ENCODE measurements at places on chromosomes 7 and 10. TPM values are rescaled to one million over a fixed set of nuclear protein-coding genes. Genes with fewer than 3 reads are reported as not detected.

The GRID2IP gene
- total RNA-seq = 0.08 TPM

The IGF2BP3 gene
- total RNA-seq = 28.4 TPM

The CRTAC1 gene
- 0.25 TPM for total RNA-seq

The PKD2L1 gene
- total RNA-seq = 0.08 TPM

The AGBL3 gene
- total RNA-seq = 2.0 TPM

The CSTF2T gene
- total RNA-seq = 14.2 TPM

The ITPRID1 gene
- not detected for total RNA-seq

The TAS2R3 gene
- total RNA-seq = 0.47 TPM

The TMEM213 gene
- total RNA-seq = not detected

The PDLIM1 gene
- 22.3 TPM for total RNA-seq

- DNase-seq = no peak
These were observed 38.1 kb downstream of the USP54 start for GRCh38 chr10:73552819-73553715.

DNA sequence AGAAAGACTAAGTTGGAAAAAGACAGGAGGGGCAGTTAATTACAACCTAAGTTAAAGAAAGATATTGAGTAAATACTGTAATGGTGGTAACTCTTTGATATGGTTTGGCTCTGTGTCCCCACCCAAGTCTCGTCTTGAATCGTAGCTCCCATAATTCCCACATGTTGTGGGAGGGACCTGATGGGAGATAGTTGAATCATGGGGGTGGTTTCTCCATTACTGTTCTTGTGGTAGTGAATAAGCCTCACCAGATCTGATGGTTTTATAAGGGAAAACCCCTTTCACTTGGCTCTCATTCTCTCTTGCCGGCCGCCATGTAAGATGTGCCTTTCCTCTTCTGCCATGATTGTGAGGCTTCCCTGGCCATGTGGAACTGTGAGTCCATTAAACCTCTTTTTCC, 143.8 kb downstream of the GRK5 start:
- no peak for DNase-seq

DNA sequence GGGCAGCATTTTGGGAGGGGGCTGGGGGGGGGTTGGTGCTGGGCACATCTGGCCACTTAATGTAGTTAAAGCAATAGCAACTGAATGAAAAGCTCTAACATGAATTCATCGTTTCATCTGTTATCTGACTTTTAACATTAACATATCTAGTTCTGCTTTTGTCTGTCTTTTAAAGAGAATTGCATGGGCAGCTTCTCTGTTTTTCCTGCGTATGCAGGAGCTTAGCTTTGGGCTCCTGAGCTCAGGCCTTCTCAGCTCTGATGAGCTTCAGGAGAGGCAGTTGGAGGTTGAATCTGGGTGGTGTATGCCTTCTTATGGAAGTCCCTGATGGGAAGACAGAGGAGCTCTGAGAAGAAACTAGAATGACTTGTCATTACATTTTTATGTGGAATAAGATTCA, 58.4 kb downstream of the DNAJB6 start:
- no peak for DNase-seq

- no peak for DNase-seq
These were observed 271.8 kb upstream of the CACNA2D1 start for GRCh38 chr7:82715344-82715743.

DNA sequence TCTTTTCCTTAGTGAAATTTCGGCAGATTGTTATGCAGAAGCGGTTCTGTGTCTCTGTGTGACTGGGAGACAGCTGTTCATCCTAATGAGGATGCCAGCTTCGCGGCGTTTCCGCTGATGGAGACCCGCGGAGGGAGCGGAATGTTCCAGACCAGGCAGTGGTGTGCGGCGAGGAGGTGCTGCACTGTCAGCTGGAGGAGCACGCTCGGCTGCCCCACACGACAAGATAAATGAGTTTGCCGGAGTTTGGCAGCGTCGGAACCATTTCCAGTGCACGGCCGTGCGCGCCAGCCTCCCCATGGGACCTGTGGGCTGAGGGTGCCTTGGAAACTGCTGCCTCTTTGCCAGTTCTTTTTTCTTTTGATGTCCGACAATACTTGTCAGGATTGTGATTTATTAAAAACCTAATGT, 64.6 kb downstream of the WDR37 start:
- DNase-seq = peak; percentile 30

- DNase-seq = no peak
These were observed 22.8 kb upstream of the MALSU1 start for GRCh38 chr7:23276376-23276775.

- no peak for DNase-seq
These were observed 573.9 kb downstream of the TCERG1L start for GRCh38 chr10:130737621-130738020.

- no peak for DNase-seq
These were observed 171.3 kb downstream of the MAGI2 start for GRCh38 chr7:79282070-79282694.

GRCh38 chr7:21076054-21076453, 289.4 kb upstream of the SP8 start:
- no peak for DNase-seq

DNA sequence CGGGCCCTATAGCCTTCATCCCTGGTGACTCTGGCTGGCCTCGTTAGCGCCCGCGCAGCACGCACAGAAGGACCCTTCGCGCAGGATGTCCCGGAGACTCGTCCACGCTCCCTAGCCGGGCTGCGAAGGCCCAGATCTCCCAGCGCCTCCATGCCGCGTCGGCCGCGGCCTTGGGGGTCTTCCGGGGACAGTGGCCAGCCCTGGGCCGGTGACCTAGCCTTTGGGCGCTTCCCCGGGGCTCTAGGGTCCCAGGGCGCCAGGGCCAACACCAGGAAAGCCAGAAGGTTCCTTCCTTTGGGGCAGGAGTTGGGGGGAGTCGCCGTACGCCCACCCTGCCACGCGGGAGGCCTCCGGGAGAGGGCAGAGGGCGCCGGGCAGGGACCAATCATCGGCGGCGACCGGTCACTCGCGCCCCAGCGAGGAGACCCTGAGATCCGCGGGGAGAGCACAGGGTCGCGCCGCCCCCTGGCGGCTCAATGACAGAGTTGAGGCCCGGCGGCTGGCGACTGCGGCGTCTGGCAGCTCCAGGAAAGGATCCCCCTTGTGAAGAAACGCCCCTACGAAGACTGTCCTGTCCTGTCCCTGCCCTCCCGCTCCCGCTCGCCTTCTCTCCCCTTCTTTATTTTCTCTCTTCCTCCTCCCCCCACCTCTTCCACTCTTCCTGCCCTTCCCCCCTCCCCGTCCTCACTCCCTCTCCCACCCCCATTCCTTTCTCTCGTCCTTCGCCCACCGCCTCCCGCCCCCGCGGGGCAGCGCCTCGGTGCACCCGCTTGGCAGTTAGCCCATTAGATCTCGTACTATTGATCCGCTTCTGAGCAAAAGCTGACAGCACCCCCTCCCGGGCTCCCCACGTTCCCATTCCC, 62.3 kb upstream of the LBX1 start:
- peak; percentile 62 for DNase-seq

DNA sequence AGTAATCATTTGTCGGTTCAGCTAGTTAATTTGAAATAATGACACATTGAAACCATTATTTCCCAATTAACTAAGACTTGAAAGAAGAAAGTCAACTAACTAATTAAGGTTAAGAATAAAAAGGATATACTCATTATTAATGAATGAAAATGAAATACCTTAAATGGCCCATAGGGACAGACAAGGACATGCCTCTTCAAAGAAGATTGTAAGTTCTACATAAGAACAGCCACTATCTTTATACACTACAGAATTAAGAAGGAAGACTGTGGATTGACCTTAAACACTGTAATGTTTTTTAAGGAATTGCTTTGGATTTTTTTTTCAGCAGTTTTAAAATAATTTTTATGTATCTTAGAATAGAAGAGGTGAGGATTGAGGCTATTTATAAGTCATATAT, 60.7 kb downstream of the CSTF2T start:
- DNase-seq = no peak

GRCh38 chr10:128114901-128115300, 11.3 kb downstream of the MKI67 start:
- no peak for DNase-seq

DNA sequence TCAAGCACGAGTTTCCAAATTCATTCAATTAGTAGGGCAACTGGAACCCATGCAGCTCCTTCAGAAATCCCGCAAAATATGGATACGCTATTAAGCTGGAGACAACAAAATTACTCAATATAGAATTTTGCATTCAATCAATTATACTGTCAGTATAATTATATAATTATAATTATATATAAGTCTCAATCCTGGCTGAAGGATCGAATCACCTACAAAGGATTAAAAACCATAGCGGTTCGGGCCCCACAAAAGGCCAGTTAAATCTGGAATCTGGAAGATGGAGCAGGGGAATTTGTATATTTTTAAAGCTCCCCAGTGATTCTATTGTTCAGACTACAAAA, 55.7 kb downstream of the FHIP2A start:
- DNase-seq = no peak

DNA sequence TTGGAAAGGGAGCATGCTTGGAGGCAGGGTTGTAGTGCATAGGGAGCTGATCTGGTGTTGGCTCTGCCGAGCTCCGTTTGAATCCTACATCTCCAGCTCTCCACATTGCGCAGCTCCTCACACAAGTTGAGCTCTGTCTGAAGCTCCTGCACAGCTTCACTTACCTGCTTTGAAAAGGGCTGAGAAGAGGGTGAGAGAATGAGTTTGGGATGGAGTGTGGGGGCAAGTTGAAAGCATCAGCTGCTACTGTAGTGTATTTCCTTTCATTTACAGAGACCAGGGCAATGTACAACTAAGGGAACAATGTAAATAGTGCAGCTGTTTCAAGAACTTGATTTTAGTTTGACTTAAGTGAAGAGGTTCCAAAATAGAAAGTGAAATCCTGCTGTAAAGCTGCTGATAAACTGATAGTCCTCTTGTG, 88.5 kb downstream of the VTI1A start:
- no peak for DNase-seq

GRCh38 chr7:38932509-38933168, 23.6 kb upstream of the VPS41 start:
- DNase-seq = peak; percentile 72

GRCh38 chr7:44755698-44756627, 7.3 kb downstream of the ZMIZ2 start:
- DNase-seq = no peak

GRCh38 chr10:87079106-87079836, 15.4 kb downstream of the GLUD1 start:
- no peak for DNase-seq

DNA sequence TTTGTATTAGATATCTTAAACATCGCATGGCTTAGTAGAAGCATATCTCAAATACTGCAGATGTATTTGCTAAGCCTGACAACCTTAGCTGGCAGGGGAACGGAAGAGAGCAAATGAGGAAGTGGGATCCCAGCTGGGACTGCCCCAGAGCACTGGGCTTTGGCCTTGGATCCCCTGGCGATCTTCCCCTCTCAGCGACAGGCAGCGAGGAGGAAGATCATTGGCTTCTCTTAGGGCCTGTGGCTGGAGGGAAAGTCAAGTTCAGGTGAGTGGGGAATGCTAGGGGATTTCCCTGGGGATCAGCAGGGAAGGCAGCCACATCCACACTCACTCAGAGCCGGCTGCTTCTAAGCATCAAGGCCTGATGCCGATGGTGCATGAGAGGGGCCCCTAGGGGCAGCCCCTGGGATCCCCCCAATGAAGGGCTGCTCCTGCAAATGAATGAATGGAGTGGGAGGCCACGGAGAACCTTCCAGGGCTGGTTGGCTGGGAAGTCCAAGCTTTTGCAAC, 42.0 kb downstream of the LYZL2 start:
- no peak for DNase-seq

GRCh38 chr7:74575811-74576210, 81.7 kb upstream of the GTF2I start:
- DNase-seq = no peak

GRCh38 chr7:22444181-22444971, 55.6 kb downstream of the STEAP1B start:
- no peak for DNase-seq
